ENCODE measurements at places on chromosomes 5 and 9.

DNA sequence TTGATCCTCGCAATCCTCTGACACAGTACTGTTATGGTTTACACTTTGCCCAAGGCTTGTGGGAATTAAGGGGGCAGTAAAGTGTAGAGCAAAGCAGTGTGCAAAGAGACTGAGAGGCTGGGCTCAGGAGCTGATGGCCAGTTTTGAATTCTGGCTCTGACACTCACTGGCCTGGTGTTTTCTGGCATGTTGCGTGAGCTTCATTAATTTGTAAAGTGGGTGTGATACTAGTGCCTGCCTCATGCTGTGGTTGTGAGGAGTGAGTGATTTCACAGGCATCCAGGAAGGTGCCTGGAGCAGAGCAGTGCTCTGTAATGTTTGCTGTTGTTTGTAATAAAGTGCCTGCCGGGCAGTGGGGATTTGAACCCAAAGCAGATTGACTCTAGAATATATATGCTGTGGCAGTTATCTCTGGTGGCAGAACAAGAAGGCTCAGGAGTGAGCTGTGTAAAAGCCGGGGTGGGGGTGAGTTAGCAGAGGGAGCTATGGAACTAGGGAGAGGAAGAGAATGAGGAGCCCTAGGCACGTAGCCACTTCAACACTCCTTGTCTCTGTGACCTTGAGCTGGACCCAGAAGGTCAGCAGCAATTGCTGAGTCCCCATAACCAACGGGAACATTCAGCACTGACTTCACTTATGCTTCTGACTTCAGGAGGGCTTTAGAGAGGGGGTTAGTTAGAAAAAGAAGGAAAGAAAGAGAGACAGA, 108.5 kb downstream of the DOCK2 start:
- no peak for DNase-seq

DNA sequence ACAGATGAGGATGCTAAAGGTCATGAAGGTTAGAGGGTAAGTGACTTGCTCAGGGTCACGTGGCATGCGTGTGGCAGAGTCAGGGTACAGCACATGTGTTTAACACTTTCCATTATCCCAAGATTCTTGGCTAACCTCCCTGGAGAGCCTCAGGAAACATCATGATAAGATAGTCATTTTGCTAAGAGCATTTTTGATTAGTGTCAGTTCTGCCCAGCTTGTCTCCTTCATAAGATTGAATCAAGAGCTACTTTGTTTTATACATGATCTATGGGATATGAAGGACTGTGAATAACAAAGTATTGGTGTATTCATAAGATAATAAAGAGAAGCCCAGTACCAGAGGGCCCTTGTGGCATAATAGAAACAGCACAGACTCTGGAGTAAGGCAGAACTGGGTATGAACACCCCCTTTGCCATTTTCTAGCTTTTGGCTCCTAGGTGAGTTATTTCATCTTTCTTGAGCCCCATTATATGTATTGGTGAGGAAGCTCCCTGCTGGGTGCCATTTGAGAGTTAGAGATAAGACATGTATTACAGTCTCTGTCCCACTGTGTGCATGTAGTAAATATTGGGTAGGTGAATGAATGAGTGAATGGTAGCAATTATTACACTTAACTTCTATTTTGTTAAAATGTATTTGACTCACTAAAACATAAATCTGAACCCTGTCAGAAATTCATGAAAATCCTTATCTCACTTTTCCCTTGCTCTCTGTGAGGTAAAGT, 16.1 kb downstream of the PTPDC1 start:
- no peak for DNase-seq

- DNase-seq = no peak
Measured at GRCh38 chr9:133700819-133701320, 37.3 kb downstream of the SARDH start.

DNA sequence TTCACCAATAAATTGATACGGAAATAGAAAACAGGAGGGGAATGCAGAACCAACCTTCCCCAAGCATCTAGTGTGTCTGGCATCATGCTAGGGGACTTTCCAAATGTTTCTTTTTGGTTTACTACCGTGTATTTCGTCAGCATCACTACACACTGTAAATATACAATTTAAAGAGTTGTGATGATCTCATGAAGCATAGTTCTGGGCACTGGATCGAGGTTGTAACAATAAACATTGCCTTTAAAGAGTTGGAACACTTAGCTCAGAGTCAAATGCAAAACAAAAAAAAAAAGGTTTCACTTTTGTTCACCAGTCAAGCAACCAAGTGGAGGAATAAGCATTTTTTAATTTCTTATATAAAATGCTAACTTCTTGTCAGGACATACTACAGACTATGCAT, 2.9 kb upstream of the SCAI start:
- DNase-seq = no peak

- no peak for DNase-seq
Measured at GRCh38 chr5:57334475-57334874, 148.1 kb downstream of the ACTBL2 start.

DNA sequence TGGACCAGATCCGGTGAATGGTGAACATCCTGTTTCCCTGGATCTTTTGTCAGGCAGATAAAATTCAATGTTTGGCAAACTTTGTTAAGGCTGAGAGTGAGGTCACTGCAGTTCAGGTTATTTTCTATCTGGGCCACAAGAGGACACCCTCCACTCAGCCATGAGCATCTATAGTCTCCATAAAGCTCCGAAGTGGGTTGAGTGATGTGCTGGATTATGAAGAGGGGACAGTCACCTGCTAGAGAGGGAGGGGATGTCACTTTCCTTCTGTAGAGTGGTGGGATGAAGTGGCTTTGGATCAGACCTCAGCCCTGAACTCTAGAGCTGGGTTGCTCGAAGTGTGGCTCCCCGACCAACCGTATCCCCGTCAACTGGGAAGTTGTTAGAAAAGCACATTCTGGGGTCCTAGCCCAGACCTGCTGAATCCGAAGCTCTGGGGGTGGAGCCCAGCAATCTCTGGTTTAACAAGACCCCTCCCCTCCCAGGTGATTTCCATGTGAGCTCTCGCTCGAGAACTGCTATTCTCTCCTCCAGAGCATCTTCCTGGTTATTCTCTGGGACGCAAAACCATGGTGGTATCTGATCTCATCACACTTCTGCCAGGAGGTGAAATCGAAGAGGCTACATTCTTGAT, 31.8 kb upstream of the FGF1 start:
- DNase-seq = no peak

DNA sequence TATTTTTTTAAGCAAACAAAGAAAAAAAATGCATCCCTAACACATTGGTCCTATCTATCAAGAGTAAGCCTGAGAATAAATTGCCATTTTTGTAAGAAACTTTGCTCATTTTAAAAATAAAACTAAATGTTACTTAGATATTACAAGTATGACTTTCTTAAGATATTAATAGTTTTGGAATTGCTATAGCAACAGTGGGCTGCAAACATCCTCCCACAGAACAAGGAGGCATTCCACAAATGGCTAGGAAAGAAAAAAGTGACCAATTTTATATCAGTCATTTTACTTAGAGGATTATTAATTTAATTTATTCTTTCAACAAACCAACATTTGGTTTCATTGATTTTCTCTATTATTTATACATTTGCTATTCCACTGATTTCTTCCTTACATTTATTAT, 63.7 kb downstream of the LURAP1L start:
- no peak for DNase-seq

DNA sequence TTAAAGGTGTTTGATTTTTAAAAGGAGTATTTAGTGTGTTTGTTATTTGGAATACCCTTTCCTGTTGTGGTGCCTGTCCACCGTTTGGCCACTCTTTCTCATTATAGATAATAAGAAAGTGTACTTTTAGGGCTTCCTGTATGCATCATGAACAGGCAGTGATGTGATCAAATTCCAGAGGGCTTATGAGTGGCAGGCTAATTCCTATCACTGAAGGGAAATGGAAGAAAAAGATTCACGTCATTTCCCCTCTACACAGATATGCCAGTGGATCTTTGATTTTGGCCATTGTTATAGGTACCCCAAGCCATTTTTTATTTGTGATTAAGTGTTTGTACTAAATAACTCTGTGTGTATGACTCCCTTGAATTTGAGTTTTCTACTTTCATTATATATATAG, 37.1 kb downstream of the RPS6 start:
- no peak for DNase-seq

DNA sequence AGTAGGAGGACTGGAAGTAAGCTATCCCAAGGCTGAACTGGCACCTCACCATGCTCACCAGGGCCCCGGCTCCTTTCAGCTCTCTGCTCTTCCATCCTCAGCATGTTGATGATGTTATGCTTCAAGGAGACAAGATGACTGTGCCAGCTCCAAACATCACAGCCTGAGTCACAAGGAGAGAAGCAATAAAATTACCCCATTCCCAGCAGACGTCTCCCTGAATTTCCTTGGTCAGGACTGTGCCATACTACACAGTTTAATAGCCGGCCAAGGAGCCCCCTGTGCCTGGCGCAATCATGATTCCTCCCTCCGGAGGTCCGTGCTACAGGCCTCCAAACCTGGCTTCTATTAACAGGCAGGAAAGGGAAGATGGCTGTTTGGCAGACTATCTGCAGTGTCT, 51.2 kb upstream of the ROR2 start:
- DNase-seq = no peak

DNA sequence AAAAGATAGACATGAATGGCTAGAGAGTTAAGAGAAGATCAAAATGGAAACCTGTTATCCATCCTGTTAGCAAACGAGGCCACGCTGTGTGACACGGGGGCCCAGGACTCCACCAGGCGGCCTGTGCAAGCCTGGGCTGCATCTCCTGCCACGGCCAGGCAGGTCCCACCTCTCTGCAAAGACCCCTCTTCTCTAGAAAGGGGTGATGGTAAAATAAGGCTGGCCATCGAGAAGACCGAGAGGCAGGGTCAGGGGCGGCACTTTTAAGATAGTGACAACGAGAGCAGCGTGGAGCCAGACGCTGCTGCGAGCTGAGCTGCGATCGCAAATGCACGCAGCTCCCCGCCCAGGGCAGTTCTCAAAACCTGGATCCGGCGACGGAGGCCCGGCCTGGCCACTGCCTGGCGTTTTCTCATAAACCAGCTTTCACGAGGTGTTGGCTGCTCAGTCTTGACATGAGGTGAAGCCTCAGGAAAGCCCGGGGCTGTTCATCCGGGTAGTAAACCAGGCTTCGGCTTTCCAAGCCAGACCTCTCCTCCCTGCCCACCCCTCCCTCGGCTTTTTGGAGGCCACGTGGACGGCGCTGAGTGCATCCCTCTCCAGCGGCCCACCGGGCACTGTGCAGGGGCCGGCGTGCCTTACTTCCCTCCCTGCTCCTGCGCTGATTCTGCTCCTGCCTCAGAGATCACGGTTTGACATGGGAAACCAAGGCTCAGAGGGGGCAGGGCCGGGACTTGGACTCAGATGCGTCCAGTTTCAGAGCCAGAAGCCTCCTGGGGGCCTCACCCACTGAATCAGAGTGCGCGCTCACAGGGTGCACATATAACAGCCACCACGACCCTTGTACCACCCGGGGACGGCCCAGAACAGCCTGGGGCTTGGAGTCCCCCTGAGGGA, 151.6 kb upstream of the PHYKPL start:
- no peak for DNase-seq

GRCh38 chr9:120714846-120715388, 647 bp upstream of the MEGF9 start:
- DNase-seq = no peak

DNA sequence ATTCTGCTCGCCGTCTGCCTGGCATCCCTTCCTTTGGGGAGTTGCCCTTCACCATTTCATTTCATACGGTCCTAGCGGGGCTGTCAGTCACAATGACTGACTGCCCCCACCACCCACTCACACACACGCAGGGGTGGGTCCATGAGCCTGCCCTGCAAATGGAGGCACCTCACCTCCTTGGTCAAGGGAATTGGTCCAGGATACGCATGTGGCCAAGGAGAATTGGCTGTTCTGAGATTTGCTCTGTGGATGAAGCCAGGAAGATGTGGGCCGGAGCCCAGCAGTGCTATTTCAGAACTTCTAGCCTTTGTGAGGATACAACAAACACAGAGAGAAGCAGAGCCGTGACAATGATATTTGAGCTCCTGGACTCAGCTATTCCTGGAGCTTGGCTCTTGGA, 17.0 kb downstream of the C1QTNF2 start:
- DNase-seq = no peak

DNA sequence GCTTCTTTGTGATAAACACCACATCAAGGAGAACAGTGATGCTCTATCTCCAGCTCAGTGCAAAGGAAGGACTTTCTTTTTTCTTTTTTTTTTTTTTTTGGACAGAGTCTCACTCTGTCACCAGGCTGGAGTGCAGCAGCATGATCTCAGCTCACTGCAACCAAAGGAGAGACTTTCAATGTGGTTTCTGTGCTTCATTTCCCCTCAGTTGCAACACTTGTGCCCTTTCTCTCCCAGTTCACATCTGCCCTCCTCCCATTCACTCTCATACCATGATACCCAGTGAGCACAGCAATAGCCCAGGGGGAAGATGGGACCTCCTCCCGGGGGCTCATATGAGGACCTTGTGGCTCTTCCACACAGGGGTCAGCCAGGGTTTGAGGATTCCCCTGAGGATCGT, 110.0 kb downstream of the MTRR start:
- no peak for DNase-seq

DNA sequence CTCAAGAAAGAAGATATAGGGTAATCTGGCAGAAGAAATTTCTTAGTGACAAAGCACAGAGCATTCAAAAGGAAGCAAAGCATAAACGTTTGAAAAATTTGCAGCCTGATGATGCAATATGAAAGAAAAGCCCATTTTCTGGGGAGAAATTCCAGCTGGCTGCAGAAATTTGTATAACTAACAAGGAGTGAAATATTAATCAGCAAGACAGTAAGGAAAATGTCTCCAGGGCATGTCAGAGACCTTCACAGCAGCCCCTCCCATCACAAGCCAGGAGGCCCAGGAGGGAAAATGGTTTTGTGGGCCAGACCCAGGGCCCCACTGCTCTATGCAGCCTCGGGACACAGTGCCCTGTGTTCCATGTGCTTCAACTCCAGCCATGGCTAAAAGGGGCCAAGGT, 359.4 kb downstream of the HINT1 start:
- DNase-seq = no peak

- DNase-seq = no peak
Measured at GRCh38 chr9:84382720-84383119, 42.2 kb upstream of the SLC28A3 start.

DNA sequence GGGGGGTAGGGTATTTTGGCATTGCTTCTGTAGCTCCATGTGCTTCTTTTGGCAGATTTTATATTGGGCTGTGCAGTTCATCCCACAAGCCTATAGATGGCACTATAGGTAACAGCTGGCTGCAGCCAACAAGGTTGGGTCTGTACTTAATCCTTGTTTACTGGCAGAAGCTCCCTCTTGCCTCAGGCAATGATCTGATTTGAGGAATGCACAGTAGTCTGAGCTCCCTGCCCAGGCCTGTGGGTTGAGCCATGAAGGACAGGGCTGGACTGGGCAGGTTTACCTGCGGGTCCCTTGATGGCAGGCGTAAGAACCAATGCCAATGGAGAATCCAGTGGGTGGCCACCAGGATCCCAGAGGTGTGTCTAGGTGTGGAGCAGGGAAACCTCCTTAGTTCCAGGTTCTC, 11.7 kb upstream of the OR1J2 start:
- DNase-seq = peak; percentile 56

GRCh38 chr5:153447534-153447933, 42.9 kb upstream of the GRIA1 start:
- DNase-seq = no peak
